Activated naive CD4-positive, alpha-beta T cell treated with Interleukin-2 at 50 U/mL for 16 hours (primary cell): ENCODE measurements at places on chromosomes 11 and 22.

GRCh38 chr11:70834984-70835560, 417.3 kb downstream of the SHANK2 start:
- no peak for DNase-seq

GRCh38 chr11:59261150-59261549, 48.4 kb upstream of the MPEG1 start:
- no peak for DNase-seq

DNA sequence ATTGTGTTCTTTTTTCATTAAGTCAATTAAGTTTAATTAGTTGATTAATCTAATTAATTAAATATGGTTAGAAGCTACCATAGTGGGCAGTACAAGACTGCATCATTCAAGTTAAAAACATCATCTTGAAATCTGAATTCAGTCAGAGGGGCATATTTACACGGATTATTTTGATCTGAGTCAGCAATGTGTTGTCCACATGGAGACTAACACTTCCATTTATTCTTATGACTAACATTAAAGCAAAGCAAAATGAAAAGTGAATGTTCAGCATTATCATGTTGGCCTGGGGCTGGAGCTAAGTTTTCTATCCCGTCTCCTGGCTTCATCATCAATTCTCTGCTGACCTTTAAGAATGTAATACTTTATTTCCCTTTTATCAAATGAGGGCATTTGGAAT, 17.3 kb downstream of the FLI1 start:
- no peak for DNase-seq

DNA sequence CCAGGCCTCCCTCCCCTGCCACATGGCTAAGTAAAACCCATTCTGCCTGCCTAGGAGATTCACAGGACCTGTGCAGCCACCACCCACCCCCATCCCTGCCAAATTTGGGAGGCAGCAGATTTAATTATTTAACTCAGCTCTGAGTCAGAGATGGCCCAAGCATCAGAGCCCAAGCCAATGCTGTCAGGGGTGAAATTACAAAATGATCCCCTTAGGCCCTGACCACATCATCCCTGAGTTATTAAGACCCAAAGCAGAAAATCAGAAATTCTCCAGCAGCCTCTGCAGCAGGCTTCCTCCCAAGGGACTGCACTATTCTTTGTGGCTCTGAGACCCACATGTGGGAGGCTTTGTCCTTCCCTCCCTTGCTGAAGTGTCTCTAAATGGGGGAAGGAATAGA, 52.8 kb upstream of the RRAS2 start:
- no peak for DNase-seq

DNA sequence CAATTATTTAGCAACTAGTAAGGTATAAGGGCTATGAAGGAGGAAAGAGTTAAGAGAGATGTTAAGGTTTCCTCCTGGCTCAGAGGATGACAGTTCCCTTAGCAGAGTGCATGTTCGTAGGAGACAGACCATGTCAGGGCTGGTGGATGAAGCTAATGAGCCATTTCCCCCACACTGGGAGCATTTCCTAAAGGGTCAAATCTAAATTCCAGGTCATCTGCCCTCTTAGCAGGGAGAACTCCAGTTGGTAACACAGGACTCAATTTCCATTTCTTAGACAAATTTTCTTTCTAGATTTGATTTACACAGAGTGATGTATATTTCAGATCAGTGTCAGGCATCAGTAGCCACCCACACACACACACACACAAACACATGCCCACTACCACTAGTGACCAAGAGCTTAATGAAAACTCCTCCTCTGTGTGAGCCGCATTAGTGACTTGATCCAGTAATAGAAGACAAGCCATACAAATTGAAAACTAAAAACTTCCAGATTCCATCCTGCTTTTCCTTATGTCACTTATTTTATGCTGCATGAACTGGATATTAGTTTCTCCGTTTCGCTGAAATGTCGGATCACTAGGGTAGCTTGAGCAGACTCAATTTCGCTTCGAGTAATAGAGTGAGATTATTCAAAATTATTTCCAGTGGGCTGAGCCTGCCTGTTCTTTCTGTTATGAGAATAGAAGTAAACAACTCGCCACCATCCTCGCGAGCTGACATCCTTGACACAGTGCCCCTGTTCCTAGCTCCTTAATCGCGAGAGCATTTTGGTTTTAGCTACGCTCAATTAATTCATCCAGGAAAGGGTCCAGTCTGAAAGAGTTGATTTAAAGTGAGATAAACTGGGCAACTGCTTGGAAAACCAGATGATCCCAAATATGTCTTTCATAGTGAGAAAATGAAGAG, 582.6 kb downstream of the SOX6 start:
- DNase-seq, result no peak

- no peak for DNase-seq
These were observed 3.0 kb downstream of the ATL3 start for GRCh38 chr11:63667995-63668795.

- DNase-seq, result no peak
These were observed 242.3 kb downstream of the SWAP70 start for GRCh38 chr11:9905960-9906791.

GRCh38 chr11:115267238-115267781, 236.9 kb downstream of the CADM1 start:
- no peak for DNase-seq

DNA sequence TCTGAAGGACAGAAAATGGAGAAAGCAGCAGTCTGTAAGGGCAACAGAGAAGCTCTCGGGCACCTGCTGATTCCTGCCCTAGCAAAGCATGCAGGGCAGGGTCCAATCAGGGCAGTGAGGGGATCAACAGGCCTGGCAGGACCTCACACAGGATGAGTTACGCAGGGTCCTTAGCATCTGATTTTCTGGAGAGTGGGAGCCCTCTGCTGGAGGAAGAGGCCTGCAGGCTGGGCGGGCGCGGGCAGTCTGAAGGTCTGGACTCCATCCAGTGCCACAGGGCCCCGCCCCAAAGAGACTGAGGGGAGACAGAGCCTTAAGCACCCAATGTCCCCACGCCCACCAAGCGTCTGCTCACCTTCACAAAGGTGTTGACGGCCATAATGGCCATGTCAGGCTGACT, 28.9 kb downstream of the AP1B1 start:
- no peak for DNase-seq

GRCh38 chr22:45478108-45478771, 24.4 kb upstream of the FBLN1 start:
- DNase-seq, result no peak

DNA sequence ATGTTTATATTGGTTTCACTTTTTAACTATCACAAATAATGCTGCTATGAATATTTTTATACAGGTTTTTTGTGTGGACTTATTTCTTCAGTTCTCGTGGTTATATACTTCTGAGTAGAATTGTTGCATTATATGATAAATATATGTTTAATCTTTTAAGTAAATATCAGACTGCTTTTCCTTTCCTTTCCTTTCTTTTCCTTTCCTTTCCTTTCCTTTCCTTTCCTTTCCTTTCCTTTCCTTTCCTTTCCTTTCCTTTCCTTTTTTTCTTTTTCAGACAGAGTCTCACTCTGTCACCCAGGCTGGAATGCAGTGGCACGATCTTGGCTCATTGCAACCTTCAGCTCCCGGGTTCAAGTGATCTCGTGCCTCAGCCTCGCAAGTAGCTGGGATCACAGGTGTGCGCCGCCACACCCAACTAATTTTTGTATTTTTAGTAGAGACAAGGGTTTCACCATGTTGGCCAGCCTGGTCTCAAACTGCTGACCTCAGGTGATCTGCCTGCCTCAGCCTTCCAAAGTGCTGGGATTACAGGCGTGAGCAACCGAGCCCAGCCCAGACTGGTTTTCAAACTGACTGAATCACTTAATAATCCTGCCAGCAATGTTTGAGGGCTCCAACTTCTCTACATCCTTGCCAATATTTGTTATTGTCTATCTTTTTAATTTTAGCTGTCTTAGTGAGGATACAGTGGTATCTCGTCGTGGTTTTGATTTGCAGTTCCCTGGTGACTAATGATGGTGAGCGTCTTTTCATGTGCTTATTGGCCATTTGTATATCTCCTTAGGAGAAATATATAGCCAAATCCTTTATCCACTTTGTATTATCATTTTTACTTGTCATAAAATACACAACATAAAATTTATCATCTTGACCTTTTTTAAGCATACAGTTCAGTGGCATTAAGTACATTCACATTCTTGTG, 21.9 kb downstream of the HTR3B start:
- DNase-seq, result no peak

- no peak for DNase-seq
These were observed 167.0 kb upstream of the B3GAT1 start for GRCh38 chr11:134578807-134579723.

GRCh38 chr22:32410459-32410858, 1.6 kb downstream of the RTCB start:
- DNase-seq, result no peak

DNA sequence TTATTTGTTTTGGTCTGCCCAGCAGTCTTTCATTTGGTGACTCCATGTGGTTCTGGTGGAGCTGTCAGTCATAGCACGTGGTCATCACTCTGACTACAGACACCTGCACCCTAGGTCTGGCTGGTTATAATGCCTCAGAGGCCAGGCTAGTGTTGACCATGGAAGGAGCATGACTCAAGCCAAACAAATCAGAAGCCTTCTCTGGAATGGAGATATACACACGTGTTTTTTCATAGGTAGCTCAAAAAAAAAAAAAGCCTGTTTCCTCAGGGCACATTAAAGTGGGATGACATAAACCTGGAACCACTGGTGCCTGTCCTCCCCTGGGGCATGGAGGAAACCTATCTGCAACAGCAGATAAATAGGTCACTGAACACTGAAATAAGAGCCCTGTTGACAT, 8.1 kb upstream of the PLAAT3 start:
- no peak for DNase-seq

GRCh38 chr11:65884716-65885092, 3.6 kb downstream of the FIBP start:
- DNase-seq, result peak; percentile 85
